EL (cell line): ENCODE measurements at places on chromosomes 16 and 17.

GRCh38 chr16:54403580-54403979 lies 117.0 kb upstream of the IRX3 start:
- no peak for DNase-seq

DNA sequence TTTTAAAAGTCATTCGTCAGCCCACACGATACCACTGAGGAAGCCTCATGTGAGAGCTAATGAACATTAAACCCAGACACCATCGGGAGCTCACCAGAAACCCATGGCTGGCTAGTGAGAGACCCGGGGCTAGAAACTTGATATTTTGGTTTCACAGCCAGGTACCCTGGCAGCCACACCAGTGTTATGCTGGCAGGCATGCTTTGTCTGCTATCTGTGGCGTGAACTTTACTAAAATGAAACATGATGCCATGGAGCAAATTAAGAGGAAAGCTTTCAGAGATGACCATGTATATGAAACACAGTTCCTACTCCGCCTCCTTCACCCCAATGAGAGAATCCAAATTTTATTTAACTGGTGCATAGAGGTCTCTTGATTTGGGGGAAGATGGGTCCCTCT lies 291.2 kb downstream of the IRX3 start:
- DNase-seq: no peak

GRCh38 chr17:72671016-72671415 lies 421.5 kb downstream of the SLC39A11 start:
- no peak for DNase-seq

GRCh38 chr16:87101903-87102302 lies 215.3 kb downstream of the C16orf95 start:
- DNase-seq: peak; percentile 18

DNA sequence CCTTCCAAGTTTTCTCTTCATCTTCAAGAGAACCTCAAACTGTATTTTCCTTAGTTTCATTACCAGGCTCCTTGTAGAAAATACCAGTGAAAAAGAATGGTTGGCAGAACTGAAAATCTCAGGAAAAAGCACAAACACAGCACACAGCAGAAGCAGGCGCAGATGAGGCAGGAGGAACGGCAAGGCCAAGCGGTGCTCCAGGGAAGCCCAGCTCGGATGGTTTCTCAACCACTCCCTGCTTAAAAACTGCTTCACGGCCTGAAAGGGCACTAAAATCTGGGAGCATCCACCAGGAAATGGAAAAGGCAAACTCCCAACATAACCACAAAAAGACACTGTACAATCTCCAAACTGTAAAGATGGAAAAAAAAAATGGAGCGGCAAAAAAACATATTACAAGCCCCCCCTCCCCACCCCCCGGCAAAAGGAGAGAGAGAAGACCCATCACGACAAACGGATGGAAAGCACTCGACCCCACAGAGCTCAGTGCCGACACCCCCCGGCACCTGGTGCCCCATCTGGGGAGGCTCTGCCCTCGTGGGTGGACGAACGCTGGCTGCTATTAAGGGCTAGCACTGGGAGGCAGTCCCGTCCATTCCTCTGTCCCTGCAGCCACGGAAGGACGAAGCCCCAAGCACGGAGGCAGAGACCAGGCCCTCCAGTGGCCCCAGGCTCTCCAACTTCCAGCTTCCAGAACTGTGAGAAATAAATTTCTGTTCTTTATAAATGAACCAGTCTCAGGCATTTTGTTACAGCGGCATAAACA lies 127.5 kb downstream of the ZNF778 start:
- no peak for DNase-seq

DNA sequence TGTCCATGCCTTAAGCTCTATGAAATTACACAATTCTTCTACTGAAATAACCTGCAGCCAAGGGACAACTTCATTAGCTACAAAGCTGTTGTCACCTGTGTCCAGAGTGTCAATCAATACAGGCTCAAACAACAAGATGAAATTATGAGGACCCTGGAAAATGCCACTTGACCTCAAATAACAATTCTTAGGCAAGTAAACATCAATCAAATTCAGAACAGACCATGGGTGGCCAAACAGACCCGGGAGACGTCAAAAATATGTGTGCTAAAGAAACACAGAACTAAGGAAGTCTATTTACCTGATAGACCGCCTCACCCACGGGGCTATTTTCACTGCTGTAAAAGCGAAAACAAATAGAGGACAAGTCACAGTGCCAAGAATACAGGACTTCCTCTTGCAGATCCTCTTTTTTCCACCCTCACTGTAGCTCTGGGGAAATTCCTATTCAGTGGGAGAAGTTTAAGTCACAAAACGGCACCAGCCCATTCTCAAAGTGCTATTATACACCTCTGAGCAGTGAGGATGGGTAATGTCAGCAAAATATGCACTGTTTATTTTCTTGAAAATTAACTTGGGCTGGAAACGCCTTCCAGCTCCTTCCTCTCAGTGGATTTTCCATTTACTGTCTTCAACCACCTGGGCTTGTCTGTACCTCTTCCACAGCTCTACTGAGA lies 2.7 kb downstream of the LITAF start:
- DNase-seq: no peak

- no peak for DNase-seq
These were observed 18.1 kb upstream of the BAHCC1 start for GRCh38 chr17:81376946-81377714.

- peak; percentile 32 for DNase-seq
These were observed 30.2 kb upstream of the ABCC3 start for GRCh38 chr17:50604513-50604912.

DNA sequence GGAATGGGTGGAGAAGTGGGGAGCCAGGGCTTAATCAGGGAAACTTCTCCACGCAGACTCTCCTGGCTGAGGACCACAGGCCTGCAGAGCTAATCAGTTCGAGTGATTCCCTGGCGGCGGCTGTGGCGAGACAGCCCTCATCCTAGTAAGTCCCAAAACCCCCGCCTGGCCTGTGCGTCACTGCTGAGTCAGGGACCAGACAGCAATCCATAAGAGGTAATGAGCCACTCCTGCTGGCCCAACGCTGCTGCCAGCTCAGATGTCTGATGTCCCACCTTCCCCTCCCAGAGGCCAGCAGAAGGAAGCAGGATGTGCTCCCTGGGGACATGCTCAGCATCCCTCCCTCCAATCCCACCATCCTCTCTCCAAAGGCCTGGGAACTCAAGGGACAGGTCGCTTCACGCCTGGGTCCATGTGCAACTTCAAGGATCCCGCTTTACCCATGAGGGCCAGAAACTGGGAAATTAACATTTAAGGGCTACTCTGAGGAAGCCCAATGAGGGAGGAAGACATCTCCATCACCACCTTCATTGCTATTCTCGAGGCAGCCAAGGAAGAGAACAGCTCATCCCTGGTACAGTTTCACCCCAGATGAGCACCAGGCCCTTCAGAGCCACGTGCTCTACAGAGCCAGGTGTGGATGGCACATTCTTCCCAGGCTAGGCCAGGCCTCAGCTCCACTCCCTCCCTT lies 7.9 kb downstream of the ACLY start:
- DNase-seq: peak; percentile 99

GRCh38 chr17:34892461-34893249 lies 68.6 kb downstream of the CCT6B start:
- peak; percentile 21 for DNase-seq

DNA sequence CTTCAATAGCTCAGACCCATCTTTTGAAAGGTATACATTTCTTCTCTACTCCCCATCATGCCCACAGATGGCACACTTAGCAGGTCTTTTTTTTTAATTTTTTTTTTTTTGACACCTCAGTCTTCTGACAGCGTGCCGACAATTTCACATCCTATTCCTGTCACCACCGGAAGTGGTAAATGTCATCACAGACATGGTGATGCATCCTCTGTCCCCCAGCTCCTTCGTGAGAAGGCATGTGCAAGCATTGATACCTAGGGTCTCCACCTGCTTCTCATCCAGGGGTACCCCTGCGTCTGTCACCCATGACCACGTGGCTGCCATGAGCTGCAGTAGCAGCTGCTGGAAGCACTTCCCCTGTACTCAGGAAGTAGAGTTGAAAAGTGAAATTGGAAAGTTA lies 35.6 kb downstream of the ELAC2 start:
- DNase-seq: no peak

GRCh38 chr16:5604770-5605169 lies 507.2 kb upstream of the EEF2KMT start:
- DNase-seq: no peak
